Spinal cord (tissue), 10 donors: ENCODE measurements at places on chromosomes 7 and 10. TPM values are rescaled to one million over a fixed set of nuclear protein-coding genes. Genes with fewer than 3 reads are reported as not detected.

- no peak overlapping the region for H3K27ac ChIP-seq
- peaks cover 43% of the 10 kb centered on the region for H3K36me3 ChIP-seq
- peaks cover 3% of the 10 kb centered on the region for H3K27me3 ChIP-seq
- H3K4me3 ChIP-seq, result no peak overlapping the region
- H3K4me1 ChIP-seq, result peaks cover 52% of the 10 kb centered on the region
- no peak for DNase-seq
Observed at GRCh38 chr10:102397222-102398171, 2.0 kb downstream of the NFKB2 start.

- no peak overlapping the region for H3K27ac ChIP-seq
- H3K4me1 ChIP-seq, result no peaks in the 10 kb centered on the region
- DNase-seq, result no peak
- H3K36me3 ChIP-seq, result peaks cover 4% of the 10 kb centered on the region
- H3K4me3 ChIP-seq, result no peak overlapping the region
Observed at GRCh38 chr10:68302871-68303270, 29.0 kb upstream of the HNRNPH3 start.

The ADRB1 gene
- polyA plus RNA-seq, result 2.5 TPM

The C10orf62 gene
- polyA plus RNA-seq, result not detected

GRCh38 chr7:128136215-128136597, 104.9 kb upstream of the LEP start:
- H3K4me3 ChIP-seq, result peak overlapping the region; percentile 50
- no peaks in the 10 kb centered on the region for H3K36me3 ChIP-seq
- DNase-seq, result no peak

DNA sequence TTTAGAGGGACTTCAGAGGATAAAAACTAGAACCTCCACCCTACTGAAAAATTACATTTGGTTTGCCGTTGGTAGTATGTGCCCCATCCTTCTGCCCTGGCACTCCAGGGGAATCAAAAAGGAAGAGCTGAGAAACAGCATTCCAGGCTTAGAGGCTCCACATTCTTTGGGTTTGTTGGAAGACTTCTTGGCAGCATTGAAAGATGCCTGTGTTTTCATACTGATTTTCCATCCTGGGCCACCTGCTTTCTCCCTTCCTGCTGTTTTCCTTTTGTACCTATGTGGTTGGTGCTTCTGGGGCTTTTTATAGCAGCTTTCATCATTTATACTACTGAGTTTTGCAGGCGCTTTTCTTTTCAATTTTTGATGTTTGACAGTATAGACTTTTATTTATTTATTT, 61.7 kb downstream of the AUTS2 start:
- H3K27ac ChIP-seq, result no peak overlapping the region
- DNase-seq, result peak; percentile 46
- H3K27me3 ChIP-seq, result no peaks in the 10 kb centered on the region
- peaks cover 6% of the 10 kb centered on the region for H3K4me1 ChIP-seq
- H3K4me3 ChIP-seq, result no peak overlapping the region

DNA sequence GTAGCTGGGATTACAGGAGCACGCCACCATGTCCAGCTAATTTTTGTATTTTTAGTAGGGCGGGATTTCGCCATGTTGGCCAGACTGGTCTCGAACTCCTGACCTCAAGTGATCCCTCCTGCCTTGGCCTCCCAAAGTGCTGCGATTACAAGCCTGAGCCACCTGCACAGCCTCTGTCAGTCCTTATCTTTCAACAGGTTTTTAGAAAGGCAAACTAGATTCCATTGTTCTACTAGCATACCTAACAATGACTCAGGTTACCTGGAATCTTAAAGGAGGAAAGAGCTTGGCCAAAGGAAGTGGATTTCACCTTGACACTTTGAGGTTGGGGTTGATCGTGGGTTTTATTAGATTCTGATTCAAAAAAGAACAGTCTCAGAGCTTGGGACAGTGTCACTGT, 3.2 kb downstream of the ABCC2 start:
- H3K27me3 ChIP-seq, result no peaks in the 10 kb centered on the region
- H3K4me1 ChIP-seq, result no peaks in the 10 kb centered on the region
- no peak for DNase-seq
- no peaks in the 10 kb centered on the region for H3K36me3 ChIP-seq
- H3K4me3 ChIP-seq, result no peak overlapping the region

DNA sequence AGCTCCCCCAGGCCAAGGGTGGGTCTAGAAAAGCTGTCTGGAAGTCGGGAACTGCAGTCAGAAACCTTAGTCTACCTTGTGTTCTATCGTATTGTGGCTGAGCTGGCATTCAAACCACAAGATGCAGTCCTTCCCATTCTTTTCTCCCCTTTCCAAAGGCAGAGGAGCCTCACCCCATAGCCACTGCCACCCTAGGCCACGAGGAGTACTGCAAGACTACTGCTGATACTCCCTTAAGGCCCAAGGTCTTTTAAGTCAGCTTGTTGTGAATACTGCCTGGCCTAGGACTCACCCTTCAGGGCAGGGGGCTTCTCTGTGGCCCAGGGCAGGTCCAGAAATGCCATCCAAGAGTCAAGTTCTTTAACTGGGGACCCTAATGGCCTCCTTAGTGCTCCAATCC, 214.5 kb upstream of the CNTNAP2 start:
- no peaks in the 10 kb centered on the region for H3K4me1 ChIP-seq
- DNase-seq, result no peak
- H3K27ac ChIP-seq, result no peak overlapping the region
- no peaks in the 10 kb centered on the region for H3K27me3 ChIP-seq

- peak overlapping the region; percentile 100 for H3K4me3 ChIP-seq
- DNase-seq, result peak; percentile 7
- H3K36me3 ChIP-seq, result no peaks in the 10 kb centered on the region
- H3K4me1 ChIP-seq, result peaks cover 12% of the 10 kb centered on the region
- H3K27ac ChIP-seq, result no peak overlapping the region
Observed at GRCh38 chr7:112449353-112449752, 907 bp upstream of the IFRD1 start.

GRCh38 chr7:151123822-151124464, 37.7 kb downstream of the AGAP3 start:
- DNase-seq, result peak; percentile 69
- no peak overlapping the region for H3K4me3 ChIP-seq
- H3K4me1 ChIP-seq, result peaks cover 71% of the 10 kb centered on the region
- no peaks in the 10 kb centered on the region for H3K27me3 ChIP-seq
- H3K36me3 ChIP-seq, result peaks cover 90% of the 10 kb centered on the region

The PAX2 gene
- 54.8 TPM for polyA plus RNA-seq
